GM12892 (cell line): ENCODE measurements at places on chromosomes 13 and 19.

- peak; percentile 37 for DNase-seq
Observed at GRCh38 chr13:51286135-51287002, 53.1 kb upstream of the SERPINE3 start.

DNA sequence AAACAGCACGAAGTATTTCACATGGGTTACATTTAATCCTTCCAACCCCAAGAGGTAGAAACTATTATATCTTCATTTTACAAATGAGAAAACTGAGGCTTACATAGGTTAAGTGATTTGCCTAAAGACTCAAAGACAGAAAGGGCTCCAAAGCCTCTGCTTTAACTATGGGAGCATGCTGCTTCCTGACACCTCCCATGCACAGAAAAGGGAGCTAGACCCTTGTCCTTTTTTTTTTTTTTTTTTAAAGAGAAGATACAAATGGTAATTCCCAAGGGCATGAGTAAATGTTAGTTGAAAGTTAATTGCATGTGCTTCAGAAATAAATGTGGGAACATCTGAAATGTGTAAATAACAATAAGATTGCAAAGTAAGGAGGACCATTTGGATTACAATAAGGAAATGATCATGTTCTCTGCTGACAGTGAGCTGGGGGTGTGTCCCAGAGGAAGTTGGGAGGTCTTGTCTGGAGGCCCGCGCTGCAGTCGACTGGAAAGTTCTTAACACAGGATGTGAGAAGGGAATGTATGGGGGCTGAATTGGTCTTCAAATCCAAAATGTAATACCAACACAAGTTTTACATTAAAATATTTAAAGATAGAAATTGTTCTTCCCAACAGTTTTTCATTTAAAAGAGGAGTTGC is 500.3 kb downstream of the KLF12 start:
- DNase-seq, result no peak

DNA sequence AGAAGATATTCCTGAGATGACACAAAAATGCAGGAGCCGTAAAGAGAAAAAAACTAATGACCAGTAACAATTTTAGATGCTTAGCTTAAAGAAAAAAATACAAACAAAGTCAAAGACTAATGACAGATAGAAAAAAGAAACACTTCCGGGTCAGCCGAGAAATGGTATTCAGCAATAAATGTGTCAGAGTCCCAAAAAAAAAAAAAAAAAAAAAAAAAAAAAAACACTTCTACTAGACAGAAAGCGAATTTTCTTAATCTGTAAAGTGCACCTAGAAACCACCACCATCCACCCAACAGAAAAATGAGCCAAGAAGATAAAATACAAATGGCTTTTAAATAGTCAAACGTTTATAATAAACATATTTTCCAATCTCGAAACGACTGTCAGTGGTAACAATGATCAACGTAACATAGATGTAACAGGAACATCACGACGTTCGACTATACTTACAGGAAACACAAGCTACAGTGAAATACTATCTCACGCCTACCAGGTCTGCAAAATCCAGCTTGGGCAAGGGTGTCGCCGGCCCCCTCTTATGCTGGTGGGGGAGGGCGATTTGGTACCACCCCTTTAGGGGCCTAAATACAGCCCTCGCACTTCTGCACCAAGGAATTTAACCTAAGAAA is 10.6 kb downstream of the ABHD17A start:
- no peak for DNase-seq

- no peak for DNase-seq
Observed at GRCh38 chr13:95546919-95547318, 5.6 kb upstream of the CLDN10 start.

DNA sequence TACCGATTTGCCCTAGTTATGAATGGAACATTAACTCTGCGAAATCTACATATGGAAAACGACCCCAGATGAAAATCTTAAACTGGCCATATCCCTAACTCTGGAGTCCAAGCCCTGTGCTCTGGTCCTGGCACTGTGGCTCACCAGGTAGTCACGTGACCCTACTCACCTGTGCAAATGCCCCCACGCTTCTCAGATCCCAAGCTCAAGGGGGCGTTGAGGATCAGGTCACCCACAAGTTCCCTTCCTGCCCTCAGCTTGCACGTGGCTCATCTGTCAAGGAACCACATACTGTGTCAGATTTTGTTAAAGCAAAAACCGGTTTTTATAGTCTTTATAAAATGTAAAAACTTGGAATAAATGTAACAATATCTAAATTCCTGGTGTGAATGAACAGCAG is 324.0 kb downstream of the SHISA2 start:
- DNase-seq, result no peak

- no peak for DNase-seq
Observed at GRCh38 chr19:54480051-54480450, 7.0 kb upstream of the CDC42EP5 start.

DNA sequence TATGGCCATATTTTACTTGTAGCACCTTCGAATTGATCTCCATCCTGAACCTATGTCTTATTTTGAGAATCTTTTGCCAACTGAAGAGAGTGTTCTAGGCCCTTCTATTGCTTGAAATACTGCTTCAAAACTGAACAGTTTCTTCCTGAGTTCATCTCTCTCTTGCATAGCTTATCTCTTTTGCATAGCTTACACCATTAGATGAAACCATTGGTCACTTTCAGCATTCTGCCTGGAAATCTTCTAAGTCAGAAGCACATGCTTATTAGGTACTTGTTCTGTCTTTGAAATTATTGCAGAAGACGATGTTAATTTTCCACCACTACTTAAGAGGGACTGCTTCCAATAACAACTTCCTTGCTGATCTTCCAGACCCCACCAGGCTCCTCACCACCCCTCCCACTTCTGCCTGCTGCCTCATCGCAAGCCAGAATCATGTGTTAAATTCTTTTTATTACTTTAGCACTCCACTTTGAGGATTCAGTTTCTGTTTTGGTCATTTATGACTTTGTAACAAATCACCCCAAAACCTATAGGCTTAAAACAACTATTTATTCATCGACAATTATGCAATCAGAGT is 122.4 kb upstream of the MAB21L1 start:
- DNase-seq, result no peak

DNA sequence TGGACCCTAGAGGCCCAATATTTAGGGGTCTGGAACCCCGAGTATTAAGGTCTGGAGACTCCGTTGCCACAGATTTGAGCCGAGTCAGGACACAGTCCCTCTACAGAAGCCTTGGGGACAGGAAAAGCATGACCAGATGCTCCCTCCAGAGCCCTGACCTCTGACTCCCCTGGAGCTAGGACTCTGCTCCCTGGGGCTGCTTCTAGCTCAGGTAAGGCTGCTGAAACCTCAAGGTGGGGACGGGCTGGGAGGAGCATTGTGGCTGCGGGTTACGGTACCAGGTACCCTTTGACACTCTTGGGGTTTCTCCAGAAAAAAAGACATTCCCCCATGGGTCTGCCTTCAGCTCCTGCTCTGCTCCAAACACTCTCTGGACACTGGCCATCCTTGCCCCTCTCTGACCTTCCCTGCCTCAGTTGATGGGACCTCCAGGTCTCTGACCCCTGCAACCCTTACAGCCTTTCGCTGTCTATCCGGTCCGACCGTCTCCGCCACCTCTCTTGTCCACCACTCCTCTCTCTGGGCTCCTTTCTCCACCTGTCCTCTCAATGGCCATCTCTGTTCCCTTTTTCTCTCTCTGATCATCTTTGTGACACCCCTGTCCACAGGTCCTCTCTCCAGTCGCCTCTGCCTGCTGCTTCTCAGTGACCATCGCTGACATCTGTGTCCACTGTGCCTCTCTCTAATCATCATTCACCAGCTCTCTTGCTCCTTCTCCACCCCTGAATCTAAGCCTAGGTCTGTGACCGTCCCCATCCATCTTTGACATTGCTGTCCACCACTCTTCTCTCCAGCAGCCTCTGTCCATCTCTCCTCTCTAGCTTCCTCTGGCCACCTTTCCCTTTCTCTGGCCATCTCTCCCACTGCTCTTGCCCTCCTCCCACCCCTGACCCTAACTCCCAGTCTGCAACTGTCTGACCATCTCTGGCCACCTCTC is 1.4 kb downstream of the LRFN3 start:
- no peak for DNase-seq

DNA sequence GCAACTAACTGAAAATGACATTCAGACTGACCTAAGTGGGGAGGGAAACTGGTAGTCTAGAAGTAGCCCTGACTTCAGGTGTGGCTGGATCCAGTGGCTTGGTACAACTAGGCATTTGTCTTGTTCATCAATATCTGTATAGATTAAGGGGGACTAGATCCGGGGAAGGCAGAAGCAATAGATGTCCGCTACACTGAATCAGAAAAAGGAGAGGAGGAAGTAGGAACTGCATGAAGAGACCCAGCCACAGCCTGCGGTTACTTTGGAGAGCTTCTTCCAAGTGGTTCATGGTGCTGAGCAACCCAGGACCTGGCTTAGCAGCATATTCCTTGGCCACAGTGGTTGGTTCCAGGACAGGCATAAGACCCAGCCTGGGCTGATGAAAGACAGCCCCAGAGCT is 9.9 kb upstream of the PRODH2 start:
- DNase-seq, result no peak

- no peak for DNase-seq
Observed at GRCh38 chr13:21012841-21013681, 48.3 kb downstream of the LATS2 start.

- no peak for DNase-seq
Observed at GRCh38 chr13:57675526-57675925, 44.0 kb downstream of the PCDH17 start.

GRCh38 chr13:60230593-60230992 is 66.9 kb upstream of the DIAPH3 start:
- DNase-seq, result no peak

DNA sequence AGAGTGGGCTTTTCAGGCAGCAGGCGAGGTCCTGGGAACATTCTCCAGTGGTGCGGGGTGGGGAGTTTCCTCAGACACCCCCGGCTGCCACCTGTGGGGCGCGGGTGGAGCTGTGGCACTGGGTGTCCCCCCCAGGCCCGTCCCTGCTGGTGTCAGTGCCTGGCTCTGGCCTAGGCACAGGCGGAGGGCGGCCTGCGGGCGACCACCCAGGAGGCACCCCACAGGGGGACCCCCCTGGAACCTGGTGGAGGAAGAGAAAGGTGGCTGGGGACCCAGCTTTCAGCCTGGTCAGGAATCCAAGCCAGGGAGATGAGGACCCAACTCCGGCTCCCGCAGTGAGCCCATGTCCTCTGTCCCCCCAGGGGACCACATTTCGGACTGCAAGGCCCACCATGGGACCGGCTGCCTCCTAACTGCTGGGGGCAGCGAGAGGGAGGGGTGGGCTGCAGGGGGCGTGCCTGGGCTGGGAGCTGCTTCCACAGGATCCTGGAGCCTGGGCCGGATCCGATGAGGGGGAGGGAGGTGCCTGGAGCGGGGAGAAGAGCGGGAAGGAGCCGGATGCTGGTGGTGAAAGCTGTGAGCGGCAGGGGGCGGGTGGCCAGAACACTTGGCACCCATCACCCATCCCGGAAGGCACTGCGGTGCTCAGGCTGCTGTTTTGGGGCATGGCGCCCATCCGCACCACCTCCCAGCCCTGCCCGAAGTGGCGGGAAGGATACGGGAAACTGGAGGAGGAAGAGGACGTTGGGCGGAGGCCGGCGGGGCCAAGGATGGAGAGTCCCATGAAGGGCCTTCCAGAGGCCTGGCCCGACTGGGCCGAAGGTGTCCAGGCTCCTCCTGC is 5.5 kb upstream of the CTXN1 start:
- no peak for DNase-seq

DNA sequence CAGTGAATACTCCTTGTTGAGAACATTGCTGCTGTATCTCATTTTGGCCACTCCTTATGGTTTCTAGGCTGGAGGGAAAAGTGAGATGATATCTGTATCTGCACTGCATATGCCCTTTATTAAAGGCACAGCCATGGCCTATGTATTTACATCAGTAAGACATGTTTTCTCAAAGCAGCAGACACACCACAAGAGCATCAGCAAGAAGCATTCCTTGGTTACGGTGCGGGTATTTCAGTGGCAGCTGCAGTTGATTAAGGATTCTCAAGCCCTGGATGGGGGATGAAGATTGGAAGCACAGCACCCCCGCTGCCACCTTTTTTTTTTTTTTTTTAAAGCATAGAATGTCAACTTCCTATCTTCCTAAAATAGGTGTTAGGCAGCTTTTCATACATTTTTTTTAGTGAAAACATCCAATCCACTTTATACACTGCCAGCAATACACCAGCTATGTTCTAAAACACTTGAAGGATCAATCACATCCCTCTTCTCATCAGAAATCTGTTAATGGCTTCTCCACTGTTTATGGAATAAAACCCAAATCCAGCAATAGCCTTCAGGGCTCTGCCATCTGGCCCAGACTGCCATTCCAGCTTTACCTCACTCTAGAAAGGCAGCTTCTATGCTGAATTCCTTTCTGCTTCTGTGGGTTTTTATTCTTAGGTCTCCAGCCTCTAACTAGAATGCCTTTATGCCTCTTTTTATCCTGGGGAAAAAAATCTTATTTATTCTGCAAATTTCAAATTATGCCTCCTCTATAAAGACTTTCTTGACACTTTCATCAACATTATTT is 331.0 kb downstream of the DNAJC15 start:
- DNase-seq, result no peak

GRCh38 chr13:77979721-77980385 is 61.2 kb upstream of the EDNRB start:
- DNase-seq, result no peak

DNA sequence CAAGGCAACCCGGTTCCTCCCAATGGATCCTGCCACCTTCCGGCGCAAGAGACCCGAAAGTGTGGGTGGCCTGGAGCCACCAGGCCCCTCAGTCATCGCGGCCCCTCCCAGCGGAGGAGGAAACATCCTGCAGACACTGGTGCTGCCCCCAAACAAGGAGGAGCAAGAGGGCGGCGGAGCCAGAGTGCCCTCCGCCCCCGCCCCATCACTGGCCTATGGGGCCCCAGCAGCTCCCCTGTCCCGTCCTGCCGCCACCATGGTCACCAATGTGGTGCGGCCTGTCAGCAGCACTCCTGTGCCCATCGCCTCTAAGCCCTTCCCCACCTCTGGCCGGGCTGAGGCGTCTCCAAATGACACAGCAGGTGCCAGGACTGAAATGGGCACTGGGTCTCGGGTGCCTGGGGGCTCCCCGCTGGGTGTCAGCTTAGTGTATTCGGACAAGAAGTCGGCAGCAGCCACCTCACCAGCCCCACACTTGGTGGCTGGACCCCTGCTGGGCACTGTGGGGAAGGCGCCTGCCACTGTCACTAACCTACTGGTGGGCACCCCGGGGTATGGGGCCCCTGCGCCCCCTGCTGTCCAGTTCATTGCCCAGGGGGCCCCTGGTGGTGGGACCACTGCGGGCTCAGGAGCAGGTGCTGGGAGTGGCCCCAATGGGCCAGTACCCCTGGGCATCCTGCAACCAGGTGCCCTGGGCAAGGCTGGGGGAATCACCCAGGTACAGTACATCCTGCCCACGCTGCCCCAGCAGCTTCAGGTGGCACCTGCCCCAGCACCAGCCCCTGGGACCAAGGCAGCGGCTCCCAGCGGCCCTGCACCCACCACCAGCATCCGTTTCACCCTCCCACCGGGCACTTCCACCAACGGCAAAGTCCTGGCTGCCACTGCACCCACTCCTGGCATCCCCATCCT is 11.2 kb upstream of the PRR19 start:
- DNase-seq, result peak; percentile 72

- no peak for DNase-seq
Observed at GRCh38 chr13:81051873-81052272, 710.9 kb upstream of the SPRY2 start.

- no peak for DNase-seq
Observed at GRCh38 chr13:99442273-99442895, 58.9 kb upstream of the TM9SF2 start.
